Activated T-cell treated with anti-CD3 and anti-CD28 coated beads for 24 hours (primary cell): ENCODE measurements at places on chromosomes 1 and 21.

DNA sequence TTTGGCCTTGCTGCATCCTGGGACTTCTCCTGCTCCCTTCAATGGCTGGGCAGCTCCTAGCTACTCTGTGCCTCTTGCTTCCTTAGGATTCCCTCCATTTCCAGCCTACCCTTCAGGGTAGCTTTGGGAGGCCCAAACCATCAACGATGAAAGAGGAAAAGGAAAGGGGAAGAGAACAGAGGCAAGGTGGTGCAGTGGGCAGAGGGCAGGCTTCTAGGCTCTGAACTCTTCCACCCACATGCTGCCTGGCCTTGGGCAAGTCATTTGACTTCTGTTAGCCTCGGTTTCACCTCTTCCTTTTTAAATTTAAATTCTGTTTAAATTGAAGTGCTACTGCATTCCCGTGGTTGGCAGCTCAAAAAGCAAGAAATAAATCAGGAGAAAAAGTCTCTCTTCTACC is 5.7 kb upstream of the PPM1J start:
- no peak for DNase-seq

DNA sequence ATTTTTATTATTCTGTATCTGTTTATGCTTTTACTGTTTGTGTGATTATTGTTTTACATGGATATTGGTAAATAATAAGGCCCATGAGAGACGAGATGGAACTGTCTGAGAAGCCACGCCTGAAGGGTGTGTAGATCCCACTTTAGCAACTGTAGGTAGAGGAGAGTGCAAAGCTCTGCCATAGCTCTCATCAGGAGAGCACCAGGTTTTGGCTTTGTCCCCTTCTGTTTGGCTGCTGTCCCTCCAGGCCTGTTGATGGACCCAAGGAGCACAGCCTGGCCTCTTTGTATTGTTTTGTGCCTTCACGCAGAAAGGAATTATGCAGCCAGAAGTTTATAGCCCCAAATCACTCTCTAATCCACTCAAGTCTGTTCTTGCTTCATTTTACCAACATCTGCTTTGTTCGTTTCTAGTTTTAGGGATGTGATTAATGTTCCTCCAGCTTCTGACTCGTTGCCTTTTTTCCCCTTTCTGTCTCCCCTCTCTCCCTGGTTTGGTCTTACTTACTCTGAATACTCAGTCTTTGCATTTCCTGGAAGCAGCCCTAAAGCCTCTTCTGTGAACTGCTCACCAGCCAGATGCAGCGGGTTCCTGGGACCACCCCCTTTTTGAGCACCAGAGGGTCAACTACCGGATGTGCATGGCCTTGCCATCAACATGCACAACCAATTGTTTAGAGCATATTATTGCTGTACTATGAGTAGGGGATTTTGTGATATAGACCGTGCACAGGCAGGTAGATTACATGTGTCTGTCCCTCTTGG is 127.3 kb downstream of the HHAT start:
- DNase-seq, result no peak

- DNase-seq, result no peak
Observed at GRCh38 chr21:15247613-15248012, 182.8 kb upstream of the NRIP1 start.

DNA sequence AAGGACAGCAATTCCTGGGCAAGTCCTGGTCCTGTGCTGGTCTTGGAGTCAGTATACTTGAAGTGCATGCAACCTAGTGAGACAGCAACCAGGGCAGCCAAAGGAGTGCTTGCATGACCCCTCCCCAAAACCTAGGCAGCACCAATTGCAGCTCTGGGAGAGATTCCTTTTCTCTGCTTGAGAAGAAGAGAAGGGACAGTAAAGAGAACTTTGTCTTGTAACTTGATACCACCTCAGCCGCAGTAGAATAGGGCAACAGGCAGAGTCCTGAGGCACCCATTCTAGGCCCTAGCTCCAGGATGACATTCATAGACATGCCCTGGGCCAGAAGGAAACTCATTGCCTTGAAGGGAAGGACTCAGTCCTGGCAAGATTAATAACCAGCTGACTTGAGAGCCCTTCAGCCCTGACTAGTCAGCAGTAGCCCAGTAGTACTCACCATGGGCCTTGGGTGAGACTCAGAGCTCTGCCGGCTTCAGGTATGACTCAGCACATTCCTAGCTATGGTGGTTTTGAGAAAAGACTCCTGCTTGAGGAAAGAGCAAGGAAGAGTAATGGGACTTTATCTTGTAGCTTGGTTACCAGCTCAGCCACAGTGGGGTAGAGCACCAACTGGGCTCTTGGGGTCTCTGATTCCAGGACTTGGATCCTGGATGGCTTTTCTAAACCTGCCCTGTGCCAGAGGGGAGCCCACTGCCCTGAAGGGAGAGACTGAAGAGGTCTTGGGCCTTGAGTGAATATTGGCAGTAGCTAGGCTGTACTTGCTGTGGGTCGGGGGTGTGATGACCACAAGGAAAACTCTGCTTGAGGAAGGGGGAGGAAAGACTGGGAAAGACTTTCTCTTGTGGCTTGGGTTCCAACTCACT is 51.7 kb upstream of the ACADM start:
- no peak for DNase-seq

DNA sequence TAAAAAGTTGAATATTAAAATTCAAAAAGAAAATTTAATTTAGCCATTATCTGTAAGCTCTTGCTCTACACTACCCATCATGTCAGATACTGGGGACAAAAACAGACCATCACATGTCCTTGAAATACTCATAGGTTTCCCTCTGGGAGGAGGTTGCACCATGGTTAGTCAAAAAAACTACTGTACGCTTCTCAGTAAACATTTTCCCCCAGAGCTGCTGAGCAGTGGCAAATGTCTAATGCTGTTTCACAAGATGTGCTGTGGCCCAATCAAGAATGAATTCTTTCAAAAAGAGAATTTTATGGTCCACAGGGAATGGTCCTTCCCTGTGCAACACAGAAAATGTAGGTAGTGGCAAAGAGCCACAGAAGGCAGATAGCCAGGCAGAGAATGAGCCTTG is 6.1 kb downstream of the SLC25A24 start:
- DNase-seq, result no peak

DNA sequence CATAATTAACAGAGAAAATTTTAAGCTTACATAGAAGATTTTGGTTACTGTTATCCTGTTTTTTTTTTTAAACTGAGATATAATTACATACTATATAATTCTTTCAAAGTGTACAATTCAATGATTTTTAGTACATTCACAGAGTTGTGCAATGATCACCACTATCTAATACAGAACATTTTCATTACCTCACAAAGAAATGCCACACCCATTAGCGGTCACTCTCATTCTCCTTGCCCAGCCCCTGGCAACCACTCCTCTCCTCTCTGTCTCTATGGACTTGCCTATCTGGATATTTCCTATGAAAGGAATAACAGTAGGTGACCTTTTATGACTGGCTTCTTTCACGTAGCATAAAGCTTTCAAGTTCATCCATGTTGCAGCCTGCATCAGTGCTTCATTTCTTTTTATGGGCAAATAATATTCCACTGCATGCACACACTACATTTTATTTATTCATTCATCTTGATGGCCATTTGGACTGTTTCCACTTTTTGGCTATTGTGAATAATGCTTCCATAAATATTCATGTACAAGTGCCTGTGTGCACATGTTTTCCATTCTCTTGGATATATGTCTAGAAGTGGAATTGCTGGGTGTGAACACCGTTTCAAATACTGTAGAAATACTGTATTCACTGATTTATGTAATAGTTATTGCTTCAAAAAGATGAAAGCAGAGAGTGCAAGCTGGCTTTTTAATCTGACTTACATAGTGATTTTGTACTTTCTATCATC is 26.5 kb downstream of the TAF5L start:
- no peak for DNase-seq

DNA sequence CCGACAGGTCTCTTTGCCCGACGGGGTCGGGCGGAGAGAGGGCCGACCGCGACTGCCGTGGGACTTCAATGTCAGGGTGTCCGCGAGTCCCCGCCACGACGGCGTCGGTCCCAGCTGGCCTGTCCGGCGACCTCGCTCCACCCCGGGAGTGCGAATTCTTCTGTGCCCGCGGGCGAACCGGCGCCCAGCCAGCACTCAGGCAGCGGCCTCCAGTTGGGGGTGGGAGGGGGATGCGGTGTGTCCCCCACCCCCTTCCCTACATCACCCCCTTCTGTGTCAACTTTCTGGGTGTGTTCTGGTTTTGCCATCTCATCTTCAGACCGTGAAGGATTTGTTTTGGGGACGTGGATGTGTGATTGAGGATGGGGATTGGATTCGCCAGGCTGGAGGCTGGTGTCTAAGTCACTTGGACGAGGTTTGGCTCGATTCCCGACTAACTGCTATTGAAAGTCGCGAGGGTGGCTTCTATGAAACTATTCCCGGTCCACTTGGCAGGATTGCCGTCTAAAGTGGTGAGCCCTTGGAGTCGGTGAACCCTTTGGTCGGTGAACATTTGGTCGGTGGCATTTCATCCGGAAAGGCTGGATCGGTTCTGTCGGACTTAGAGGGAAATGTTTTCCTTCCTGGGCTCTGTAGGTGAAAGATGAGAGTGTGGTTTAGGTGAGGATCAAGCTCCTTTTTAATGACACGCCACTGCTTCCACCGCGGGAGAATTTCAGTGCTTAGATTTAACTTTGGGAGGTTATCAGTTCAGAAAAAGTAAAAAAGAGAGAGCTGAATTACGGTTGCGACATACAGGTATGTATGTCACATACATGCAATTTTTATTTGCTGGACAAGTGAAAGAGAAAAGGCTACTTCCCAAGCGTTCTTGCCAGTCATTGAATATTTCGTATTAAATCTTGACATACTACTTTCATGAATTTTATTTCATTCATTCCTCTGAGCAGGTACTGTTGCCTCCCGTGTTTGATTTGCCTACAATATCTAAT is 771 bp downstream of the ABCD3 start:
- DNase-seq, result no peak

DNA sequence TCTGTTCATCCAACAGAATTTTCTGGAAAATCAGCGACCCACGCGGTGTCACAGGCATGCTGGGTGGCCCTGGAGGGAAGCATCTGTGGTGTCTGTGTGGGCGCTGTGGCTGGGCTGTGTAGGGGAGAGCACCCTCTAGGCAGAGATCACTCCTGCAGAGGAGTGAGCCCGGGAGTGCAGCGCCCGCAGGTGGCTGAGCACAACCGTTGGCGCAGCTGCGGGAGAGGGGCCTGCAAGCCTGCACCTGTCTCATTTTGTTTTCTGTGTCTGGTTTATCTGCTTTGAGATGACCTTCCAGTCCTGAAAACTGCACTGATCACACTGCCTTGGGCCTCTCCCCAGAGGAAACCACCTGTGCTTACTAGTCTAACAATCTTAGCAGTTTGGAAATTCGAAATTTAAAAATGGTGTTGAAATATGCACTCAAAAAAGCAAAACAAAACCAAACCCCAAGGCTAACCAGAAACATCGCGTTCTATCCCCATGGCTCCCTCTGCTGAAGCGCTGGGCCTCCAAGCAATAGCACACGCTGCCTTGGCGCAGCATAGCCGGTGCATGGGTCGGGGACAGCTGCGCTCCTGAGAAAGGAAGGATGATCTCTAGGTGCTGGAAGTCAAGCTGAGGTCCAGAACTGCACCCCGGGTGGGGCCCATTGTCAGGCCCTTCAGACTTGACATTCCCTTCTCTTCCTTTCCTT is 4.8 kb downstream of the FAM3B start:
- peak; percentile 3 for DNase-seq

DNA sequence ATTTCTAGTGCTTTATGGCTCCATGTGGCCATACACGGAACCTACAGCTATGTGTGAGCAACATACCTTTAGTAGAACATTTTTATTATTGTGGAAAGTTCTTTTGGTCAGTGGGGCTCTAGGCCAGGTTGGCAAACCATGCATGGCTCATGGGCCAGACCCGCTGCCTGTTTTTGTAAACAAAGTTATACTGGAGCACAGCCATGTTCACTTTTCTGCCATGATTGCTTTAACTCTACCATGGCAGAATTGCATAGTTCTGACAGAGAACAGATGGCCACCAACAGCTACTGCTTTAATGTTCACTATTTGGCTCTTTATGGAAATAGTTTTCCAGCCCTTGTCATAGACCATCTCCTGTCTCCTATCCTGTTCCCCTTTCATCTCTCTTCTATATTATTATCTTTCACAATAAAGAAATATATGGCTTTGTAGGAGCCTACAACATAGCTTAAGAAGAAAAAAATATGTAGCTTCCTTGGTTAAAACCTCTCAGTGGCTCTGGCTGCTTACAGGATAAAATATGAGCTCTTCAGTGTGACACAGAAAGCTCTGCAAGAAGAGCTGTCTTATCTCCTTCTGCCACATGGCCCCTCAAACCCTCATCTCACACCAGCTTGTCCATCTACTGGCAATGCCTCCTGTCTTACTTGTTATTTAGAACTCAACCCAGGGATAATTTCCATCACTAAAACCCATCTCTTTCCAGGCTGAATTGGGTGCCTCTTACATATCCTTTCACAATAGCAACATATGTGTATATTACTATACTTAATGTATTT is 54.6 kb upstream of the RWDD3 start:
- no peak for DNase-seq

GRCh38 chr1:109578947-109579443 is 30.6 kb downstream of the GNAI3 start:
- no peak for DNase-seq

GRCh38 chr1:2887941-2888855 is 86.7 kb upstream of the TTC34 start:
- DNase-seq, result no peak

DNA sequence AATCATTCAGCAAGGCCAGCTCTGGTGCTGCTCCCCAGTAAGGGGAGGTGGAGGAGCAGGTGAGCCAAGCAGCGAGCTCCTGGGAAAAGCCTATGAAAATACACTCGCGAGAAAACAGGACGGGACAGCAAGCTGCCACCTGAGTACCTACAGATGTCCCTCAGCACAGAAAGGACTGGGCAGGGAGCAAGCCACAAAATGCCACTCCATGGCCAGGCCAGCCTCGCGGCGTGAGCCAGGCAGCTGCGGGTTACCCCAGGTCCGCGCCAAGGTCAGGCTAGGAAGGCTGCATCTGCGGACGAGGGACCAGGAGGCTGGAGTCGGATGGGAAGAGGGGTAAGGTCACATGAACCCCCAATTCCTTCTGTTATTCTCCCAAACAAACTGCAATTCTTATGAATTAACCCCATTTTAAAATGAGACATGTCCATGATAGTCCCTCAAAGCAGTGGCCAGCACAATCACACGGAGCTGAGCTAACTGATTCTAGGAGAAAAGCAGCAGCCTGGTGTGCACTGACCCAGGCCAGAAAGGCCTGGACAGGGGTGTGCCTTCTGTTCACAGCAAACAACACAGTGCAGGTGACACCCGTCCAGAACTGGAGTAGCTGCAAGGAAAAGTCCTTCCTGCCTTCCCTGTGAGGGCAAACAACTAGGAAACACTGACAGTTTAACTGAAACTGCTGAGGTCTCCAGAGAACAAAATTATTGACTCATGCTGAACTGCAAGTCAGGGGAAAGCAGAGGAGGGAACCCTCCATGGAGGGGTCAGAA is 26.5 kb downstream of the PARP1 start:
- no peak for DNase-seq

GRCh38 chr1:39104158-39105060 is 78.3 kb downstream of the NDUFS5 start:
- no peak for DNase-seq
